ENCODE measurements at places on chromosomes 3 and 15.

- no peak for DNase-seq
Measured at GRCh38 chr15:59751552-59752413, 62.7 kb upstream of the BNIP2 start.

DNA sequence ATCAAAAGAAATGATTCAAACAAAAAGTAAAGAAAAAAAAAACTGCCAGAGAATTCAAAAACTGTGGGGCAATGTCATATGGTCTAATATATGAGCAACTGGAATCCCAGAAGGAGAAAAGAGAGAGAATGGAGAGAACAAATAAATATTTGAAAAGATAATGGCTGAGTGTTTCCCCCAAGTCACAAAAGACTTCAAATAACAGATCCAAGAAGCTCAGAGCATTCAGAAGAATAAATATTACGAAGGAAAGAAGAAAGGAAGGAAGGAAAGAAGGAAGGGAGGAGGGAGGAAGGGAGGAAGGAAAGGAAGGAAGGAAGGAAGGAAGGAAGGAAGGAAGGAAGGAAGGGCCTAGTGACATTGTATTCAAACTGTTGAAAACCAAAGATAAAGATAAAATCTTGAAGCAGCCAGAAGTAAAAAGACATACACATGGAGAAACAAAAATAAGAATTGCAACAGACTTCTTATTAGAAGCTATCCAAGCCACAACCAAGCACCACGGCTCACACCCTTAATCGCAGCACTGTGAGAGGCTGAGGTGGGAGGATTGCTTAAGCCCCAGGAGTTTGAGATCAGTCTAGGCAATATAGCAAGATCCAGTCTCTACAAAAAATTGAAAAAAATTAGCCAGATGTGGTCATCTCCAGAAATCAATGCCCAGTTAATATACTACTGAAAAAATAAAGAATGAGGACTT, 118.9 kb upstream of the IGSF10 start:
- no peak for DNase-seq

GRCh38 chr3:17013050-17013449, 128.3 kb downstream of the PLCL2 start:
- DNase-seq, result no peak

GRCh38 chr3:147431751-147432150, 22.6 kb downstream of the ZIC1 start:
- peak; percentile 56 for DNase-seq

- DNase-seq, result no peak
Measured at GRCh38 chr3:55912880-55913279, 425.8 kb upstream of the WNT5A start.

- DNase-seq, result no peak
Measured at GRCh38 chr3:23809840-23810342, 4.1 kb downstream of the UBE2E1 start.

- no peak for DNase-seq
Measured at GRCh38 chr15:73583544-73583943, 49.6 kb downstream of the NPTN start.

- DNase-seq, result no peak
Measured at GRCh38 chr3:3082234-3082924, 27.8 kb downstream of the IL5RA start.

DNA sequence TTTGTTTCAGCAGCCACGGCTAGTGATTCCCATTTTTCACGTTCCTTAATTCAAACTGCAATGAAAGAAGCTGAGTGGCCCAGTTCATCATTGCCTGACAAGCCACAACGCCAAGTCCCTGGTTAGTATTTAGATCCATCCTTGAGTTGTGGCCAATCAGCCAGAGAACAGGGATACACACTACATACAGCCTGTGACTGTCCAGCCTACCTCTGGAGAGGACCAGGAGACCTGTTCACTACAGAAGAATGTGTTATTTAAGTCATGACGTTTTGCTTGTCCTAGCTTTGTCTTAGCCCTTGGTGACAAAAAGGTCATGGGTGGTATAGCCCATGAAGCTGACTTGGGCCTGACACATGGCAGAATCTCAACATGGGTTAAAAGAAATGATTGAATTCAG, 2.7 kb upstream of the TPM1 start:
- DNase-seq, result no peak

GRCh38 chr15:66285533-66286280, 7.7 kb upstream of the DIS3L start:
- no peak for DNase-seq

DNA sequence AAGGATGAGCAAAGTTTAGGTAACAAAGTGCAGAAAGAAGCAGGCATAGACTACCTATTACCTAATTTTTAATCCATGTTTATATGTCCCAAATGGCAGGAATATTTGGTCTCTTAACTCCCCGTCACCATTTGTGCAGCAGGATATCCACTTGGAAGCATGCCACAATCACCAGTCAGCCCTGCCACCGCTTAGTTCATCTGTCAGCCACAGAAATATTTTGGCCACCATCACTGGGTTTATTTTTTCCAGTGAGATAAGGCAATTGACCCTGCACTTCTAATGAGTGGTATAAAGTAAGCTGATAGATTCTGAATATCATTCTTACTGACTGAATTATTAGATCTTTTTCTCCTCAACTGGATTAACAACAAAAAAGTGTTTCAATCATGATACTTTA, 152.9 kb upstream of the SOX2 start:
- peak; percentile 6 for DNase-seq

DNA sequence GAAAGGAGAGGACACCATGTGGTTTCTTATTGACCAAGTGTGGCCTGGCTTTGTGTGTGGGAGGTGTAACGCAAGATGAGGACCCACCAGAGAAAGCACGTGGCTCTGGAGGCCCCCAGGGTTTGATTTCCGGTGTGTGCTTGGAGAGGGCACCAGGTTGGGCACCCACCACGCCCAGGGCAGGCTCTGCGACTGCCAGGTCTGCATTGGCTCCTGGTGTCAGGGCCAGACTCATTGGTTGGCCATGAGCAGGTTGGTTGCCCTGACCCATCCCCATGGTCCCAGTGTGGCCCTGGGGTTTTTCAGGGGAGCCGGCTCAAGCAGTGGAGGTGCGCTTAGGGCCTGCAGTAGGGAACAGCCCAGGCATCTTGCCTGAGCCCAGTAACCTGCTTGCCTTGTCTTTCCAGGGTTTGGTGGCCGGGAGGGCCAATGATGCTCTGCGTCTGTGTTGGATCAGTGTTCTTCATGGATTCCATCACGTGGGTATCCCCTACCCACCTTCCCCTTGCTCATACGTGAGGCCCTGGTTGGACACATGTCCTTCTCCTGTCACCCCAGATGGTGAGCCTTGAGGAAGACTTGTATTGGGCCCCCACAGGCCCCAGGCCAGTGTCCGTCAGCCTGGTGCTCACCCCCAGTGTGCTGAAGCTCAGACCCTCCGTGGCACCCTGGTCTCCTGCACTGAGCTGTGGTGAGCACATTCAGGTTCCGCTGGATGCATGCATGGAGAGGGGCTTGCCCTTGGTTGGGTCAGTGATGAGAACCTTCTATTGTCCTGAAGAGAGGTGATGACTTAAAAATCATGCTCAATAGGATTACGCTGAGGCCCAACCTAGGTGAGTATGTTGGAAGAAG, 193.9 kb downstream of the UBE3A start:
- DNase-seq, result no peak

GRCh38 chr15:40105517-40106202, 3.0 kb downstream of the BMF start:
- no peak for DNase-seq

GRCh38 chr3:169147238-169148008, 516.1 kb downstream of the MECOM start:
- DNase-seq, result peak; percentile 53

- DNase-seq, result no peak
Measured at GRCh38 chr15:29132735-29133181, 136.9 kb downstream of the NSMCE3 start.

DNA sequence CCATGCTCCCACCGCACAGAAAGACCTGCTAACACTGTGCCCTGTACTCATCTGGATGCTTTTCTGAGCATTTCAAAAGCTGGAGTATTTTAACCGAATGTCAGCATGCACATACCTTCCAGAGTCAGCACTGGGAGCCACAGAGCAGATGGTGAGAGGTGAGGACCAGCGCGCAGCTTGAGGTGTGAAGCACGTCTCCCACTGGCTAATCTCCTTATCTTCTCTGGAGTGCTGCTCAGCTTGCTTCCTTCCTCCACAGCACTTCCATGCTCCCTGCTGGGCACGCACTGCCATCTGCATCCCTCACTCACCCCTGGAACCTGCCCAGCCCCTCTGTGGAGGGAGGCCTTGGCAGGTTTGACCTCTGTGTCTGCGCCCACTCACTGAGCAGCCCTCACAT, at the start of gene GNB5:
Gene GNB5, minus strand, starts transcription at position 186 of the 400 bp plus-strand sequence. CDS start 6,716 bp downstream, outside the sequence.
- no peak for DNase-seq

GRCh38 chr15:71312731-71313460, 197.6 kb downstream of the THSD4 start:
- DNase-seq, result peak; percentile 21

Measured in fibroblast of skin of back (primary cell).